ENCODE measurements at places on chromosomes 5 and 9.
A peak's percentile ranks its signal among the peaks of the same experiment; 100 is the strongest.

- DNase-seq, result no peak
These were observed 71.3 kb downstream of the LIX1 start for GRCh38 chr5:97071101-97071500.

DNA sequence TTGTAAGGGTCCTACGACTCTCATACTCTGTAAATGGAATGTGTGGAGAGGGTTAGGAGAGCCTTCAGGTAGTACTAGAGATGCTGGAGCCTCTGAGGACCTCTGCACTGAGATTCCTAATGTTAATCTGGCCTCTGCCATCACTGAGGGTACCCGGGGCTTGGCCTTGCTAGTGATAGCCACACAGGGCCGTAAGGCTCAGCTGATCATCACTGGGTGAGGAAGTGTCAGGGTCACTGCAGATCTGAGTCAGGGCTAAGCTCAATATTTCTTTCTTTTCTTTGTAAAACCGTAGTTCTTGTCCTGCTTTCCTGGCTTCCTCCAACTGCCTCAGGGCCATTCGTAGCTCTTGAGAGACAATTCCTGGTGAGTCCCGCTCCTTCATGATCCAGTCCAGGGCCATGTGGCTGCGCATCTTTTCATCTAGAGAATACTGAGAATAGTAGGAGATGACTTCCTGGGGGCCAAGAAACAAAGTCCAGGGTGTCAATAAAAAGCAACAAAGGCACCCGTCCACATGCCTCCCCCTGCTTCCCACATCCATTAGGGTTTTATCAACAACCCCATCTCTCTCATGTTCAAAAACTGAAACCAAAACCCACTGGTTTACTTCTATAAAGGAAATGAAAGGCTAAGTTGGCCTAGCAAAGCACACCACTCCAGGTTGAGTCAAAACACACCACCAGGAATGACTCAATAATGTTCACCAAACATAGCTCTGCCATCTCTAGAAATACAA, 47.7 kb downstream of the LIX1 start:
- no peak for DNase-seq

GRCh38 chr9:70112981-70113380, 69.3 kb downstream of the MAMDC2 start:
- DNase-seq, result no peak

GRCh38 chr5:94640176-94640575, 21.7 kb downstream of the SLF1 start:
- DNase-seq, result peak; percentile 2

- DNase-seq, result no peak
These were observed 283.0 kb downstream of the CEMIP2 start for GRCh38 chr9:71485326-71485725.

- no peak for DNase-seq
These were observed 323.8 kb upstream of the WWC1 start for GRCh38 chr5:167967494-167968177.
